ENCODE measurements at places on chromosomes 7 and 10.

- H3K27ac ChIP-seq = no peak overlapping the region
- H3K4me1 ChIP-seq = no peaks in the 10 kb centered on the region
- H3K27me3 ChIP-seq = no peaks in the 10 kb centered on the region
- DNase-seq = no peak
- H3K4me3 ChIP-seq = no peak overlapping the region
These were observed 40.1 kb downstream of the HHEX start for GRCh38 chr10:92729886-92730285.

DNA sequence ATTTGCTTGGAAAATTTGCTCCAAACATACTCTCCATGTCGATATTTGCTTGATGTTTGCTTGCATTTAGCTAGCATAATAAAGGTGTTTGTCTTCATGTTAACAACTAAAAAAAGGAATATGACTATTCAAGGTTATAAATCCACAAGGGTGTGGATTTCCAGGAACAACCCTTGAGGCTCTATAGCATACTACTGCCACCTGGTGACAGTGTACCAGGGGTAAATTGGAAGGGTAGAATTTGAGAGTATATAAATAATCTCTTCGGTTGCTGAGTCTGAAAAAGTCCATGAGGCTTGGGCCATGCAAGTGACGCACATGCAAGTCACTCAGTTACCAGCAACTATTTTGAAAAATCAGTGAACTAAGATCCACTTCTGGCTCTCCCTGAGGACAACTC, 68.4 kb downstream of the SLIT1 start:
- no peaks in the 10 kb centered on the region for H3K27me3 ChIP-seq
- H3K4me1 ChIP-seq = no peaks in the 10 kb centered on the region
- H3K36me3 ChIP-seq = no peaks in the 10 kb centered on the region
- no peak overlapping the region for H3K27ac ChIP-seq
- no peak for DNase-seq
- no peak overlapping the region for H3K4me3 ChIP-seq

GRCh38 chr7:105877736-105878135, 1.3 kb upstream of the ATXN7L1 start:
- H3K36me3 ChIP-seq = no peaks in the 10 kb centered on the region
- peak overlapping the region; percentile 70 for H3K4me3 ChIP-seq
- no peaks in the 10 kb centered on the region for H3K27me3 ChIP-seq

DNA sequence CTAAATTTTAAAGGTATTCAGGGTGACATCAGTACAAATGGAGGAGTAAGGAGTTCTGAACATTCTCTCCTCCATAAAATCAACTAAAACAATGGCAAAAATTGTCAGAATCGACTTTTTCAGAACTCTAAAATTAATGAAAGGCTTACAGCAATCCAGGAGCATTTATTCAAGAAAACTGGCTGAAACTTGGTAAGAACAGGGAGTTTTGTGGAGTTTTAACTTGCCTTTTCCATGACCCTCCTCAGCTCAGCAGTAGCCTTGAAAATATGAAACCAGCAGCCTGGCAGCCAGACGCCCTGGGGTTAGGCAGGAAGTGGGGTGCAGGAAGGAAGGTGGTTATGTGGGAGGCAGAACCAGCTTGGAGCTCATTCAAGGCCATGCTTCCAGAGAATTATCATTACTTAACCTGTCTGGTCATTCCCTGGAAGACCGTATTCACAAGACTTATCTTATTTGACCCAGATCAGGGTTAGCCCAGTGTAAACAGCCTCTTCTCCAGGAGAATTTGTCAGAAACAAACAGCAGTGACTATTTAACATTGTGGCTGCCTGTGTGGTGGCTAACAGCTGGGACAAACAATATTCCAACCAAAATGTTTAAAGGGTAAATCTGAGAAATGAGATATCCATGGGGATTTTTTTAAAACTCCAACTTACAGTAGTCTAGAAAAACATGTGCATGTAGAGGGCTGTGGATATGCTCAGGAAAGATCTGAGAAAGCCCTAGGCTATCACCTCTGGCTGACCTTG, 75.7 kb upstream of the MACROH2A2 start:
- H3K36me3 ChIP-seq = no peaks in the 10 kb centered on the region
- H3K27ac ChIP-seq = no peak overlapping the region
- DNase-seq = no peak
